ENCODE measurements at places on chromosomes 5 and 9.
A peak's percentile ranks its signal among the peaks of the same experiment; 100 is the strongest.

GRCh38 chr5:6202968-6203365 lies 175.4 kb downstream of the MED10 start:
- no peak for DNase-seq

DNA sequence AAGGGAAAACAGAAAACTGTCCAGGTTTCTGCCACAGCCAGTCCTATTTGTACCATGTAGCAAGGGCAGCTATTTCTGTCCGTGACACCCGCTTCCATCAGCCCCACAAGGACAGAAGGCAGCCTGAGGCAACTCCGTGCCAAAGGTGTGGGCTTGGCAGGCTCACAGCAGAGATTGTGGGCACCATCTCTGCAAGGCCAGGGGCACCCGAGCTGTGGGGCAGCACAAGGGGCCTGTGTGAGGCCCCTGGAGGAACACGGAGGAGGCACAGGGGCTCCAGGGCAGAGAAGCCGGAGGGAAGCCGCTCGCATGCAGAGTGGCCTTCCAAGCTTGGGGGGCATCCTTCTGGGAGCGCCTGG lies 43.5 kb downstream of the COL23A1 start:
- no peak for DNase-seq

GRCh38 chr5:41246376-41246775 lies 33.0 kb upstream of the C6 start:
- DNase-seq = peak; percentile 32

- no peak for DNase-seq
Measured at GRCh38 chr5:38768412-38769211, 77.2 kb upstream of the OSMR start.

- no peak for DNase-seq
Measured at GRCh38 chr5:81553567-81554212, 159.8 kb upstream of the ACOT12 start.

- no peak for DNase-seq
Measured at GRCh38 chr9:77604316-77604715, 43.8 kb downstream of the GNA14 start.

GRCh38 chr9:93459432-93459847 lies 6.1 kb upstream of the FAM120AOS start:
- no peak for DNase-seq

DNA sequence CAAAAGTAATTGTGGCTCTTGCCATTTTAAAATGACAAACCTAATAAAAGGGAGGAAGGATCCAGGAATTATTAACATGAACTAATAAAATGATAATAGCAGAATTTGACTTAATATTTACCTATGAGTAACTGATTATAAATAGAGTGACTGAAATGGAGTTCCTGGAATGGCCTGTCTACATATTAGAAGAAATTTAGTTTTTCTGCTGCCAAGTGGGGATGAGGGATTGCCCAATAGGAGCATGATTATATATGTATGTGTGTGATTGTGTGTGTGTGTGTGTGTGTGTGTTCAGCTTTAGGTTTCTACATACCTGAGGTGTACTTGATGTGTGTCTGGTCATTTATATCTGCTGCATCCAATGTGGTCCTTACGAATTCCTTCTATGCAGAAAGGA lies 36.6 kb upstream of the ITGA1 start:
- DNase-seq = no peak

- no peak for DNase-seq
Measured at GRCh38 chr5:139897982-139898381, 102.4 kb downstream of the PSD2 start.

GRCh38 chr5:109868737-109869136 lies 179.0 kb downstream of the MAN2A1 start:
- no peak for DNase-seq

GRCh38 chr9:113807173-113808061 lies 68.7 kb upstream of the ZNF618 start:
- peak; percentile 56 for DNase-seq

- no peak for DNase-seq
Measured at GRCh38 chr9:136081113-136081825, 13.8 kb downstream of the NACC2 start.

DNA sequence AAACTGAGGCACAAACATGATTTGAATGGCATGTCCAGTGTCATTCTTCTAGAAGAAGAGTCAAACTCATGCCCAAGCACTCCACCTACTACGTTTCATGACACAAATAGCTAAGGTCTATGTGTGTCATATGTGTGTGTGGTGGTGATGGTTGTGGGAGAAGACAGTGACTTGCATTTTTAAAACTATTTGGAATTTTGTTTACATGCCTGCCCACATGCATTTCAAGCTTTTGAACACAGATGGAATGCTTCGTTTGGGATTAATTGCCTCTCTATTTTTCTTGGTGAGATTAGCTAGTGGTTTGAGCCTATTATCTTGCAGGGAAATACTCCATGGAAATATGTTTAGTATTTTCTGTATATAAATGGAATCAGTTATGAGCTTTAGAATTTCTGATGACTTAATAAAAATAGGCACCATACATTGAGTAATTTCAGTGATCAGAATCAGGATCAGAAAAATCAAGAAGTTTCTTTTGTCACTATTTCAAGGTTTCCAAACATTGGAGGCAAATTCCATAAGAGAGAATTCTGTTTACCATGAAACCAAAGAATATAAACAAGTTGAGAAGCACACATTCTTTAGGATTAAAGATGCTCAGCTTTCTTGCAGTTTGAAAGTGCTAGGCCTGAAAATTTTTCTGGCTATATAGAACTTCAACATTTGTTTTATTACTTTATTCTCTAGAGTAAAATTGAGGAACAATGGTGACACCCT lies 260.3 kb upstream of the SEMA6A start:
- DNase-seq = no peak

DNA sequence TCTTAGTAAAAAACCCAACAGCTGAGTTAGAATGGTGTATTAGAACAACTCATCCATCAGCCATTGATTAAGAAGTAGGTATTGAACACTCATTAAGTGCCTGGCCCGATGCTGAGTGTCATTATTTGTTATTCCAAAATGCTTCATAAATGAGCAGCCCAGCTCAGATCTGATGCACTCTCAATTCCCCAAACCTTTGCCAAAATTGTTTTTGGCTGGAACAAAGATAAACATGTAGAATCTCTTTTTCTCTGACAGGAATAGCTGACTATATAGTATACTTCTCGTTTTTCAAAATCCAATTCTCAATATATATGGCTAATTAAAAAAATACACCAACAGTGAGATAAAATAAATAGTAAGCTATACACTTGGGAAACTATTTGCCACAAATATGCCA lies 20.0 kb upstream of the ANKRD55 start:
- DNase-seq = no peak

GRCh38 chr9:37602817-37603216 lies 10.4 kb upstream of the TOMM5 start:
- DNase-seq = no peak

DNA sequence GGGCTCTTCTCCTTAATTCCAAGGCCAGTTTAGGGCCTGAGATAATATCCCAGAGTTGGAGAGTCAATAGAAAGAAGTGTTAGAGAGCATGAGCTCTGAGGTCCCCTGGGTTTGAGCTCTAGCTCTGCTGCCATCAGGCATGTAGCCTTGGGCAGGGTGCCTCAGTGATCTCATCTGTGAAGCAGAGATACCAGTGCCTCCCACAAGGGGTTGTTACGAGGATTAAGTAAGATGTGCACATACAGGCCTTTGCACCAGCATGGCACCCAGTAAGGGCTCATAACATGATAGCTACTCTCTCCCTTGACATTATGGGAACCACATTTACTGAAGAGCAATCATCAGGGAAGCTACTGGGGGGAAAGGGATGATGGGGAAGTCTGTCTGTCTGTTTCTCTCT lies 265.7 kb downstream of the HSPA4 start:
- DNase-seq = no peak

DNA sequence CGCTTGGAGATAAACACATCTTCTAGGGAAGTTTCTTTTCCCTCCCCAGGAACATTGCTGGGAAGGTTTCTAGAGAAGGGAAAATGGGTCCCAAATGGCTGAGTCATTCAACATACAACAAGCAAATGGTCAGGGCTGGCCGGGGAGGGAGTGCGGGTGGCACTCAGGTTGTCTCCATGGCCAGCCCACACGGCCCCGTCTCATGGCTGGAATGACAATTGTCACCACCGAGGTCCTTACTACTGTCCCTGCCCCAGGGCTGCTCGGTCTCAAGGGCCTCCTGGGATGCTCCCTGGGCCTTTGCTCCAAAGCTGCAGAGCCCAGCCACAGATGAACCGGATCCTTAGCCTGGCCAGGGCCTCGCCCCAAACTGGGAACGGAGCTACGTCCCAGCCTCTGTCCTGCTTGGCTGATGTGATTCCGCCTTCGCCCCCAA lies 121.9 kb downstream of the FGF18 start:
- DNase-seq = no peak

DNA sequence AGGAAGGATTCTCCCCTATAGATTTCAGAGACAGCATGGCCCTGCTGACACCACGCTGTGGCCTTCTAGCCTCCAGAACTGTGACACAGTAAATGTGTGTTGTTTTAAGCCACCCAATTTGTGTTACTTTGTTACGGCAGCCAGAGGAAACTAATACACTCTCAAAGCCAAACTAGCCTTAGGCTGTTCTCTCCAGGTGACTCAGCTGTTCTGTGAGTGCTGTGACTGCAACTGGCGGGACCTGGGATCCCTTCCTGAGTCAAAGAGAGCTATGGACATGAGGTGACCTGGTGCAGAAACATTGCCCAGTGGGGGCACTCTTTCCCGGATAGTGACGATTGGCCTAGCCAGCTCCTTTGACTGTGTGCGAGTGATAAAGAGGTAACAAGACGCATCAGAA lies 14.0 kb upstream of the MLANA start:
- DNase-seq = no peak

- DNase-seq = no peak
Measured at GRCh38 chr5:76583163-76584047, 39.8 kb downstream of the F2RL2 start.

- no peak for DNase-seq
Measured at GRCh38 chr5:149363358-149363757, 5.5 kb downstream of the PCYOX1L start.

DNA sequence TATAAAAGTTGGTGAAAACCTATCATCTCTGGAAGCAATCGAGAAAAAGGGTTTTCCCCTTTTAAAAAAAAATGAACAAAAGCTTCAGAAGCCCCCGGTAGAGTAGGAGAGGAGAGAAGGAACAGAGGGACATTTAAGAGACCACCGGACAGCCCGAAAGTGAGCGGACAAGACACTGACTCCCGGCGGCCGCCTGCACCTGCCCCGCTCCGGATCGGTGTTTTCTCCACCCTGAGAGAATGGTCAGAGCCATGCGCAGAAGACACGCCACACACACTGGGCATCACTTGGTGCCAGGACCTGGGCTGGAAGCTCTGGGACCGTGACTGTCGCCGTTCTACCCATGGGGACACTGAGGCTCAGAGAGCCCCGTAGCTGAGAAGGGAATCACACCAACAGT lies 61.6 kb upstream of the SARDH start:
- no peak for DNase-seq

GRCh38 chr5:144896473-144896872 lies 725.8 kb downstream of the KCTD16 start:
- no peak for DNase-seq

GRCh38 chr9:76415731-76416130 lies 21.5 kb upstream of the RFK start:
- DNase-seq = no peak

DNA sequence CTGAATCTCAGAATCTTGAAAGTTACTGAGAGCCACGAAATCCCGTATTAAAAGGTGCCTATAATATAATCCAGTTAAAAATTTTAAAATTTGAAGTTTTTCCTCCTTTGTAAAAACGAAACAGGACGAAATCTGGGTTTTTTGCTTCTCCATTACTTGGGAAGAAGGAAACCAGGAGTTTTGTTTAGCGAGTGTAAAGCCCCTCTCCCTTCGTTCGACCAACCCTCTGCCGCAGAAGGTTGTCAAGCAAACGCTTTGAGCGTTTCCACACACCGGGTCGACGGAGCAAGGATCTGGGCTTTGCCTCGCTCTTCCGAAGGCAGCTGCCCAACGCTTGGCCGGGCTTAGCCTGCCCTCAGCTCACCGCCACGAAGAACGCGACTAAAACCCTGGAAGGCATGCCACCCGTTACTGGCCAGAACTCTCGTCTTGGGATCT lies 1.6 kb upstream of the FOXE1 start:
- DNase-seq = no peak

DNA sequence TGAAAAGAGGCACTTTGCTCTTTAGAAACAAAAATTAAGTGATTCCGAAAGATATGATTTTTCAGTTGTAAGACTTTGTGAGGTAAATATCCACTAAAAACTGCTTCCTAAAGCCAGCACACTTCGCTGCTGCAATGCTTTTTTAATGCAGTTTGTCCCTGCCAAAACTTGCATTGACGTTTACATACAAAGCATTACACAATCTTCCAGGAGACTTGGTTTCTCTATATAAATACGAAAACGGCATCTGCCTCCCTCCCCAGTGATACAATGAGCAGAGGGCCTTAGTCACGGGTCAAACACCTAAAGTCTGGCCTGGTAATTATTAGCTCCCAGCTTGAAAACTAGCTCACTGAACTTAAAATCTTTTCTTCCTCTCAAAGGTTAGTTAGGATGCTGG lies 170.7 kb downstream of the TSSK1B start:
- no peak for DNase-seq

DNA sequence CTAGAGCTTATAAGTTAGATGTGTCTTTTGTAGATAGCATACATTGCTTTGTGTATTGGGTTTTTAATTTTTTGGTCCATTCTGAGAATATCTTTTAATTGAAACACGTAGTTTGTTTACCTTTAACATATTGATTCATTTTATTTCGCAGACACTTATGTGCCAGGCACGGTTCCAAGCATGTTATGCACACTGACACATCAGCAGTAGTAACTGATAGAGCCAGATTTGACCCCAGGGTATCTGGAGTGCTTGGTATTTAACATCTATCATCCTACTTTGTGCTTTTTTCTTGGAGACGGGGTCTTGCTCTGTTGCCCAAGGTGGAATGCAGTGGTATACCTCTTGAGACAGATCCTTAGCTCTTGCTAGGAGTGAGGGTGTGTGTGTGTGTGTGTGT lies 71.9 kb downstream of the USP20 start:
- no peak for DNase-seq

DNA sequence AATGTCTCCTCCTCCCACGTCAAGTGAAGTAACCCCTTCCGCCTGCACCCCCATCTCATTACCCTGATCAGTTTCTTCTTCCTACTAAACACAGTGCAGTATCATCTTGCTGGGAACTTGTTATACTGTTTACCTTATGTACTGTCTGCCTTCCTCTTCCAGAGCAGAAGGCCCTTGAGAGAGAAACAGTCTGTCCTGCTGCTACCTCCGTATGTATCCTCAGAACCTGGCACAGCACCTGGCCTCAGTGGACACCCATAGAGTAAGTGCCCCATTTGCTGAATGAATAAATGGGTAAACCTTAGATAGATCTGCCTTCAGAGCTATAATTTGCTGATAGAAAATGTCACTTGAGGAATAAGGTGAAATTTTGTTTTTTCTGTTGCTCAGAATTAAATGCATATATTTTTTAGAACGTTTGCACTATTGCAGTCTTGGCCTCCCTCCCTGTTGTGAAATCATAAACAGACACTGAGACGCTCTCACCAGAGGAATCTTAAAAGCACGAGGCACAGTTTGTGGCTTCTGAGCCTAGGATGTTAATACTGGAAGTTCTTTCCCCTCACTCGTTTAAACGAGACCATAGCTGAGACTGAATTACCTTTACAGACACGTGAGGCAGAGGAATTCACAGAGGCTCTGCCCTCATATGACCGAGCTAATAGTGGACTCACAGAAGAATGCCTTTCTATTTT lies 223.1 kb upstream of the DAP start:
- no peak for DNase-seq
